Spinal cord (tissue), 10 donors: ENCODE measurements at places on chromosomes 4 and X. TPM values are rescaled to one million over a fixed set of nuclear protein-coding genes. Genes with fewer than 3 reads are reported as not detected.

Gene DCAF8L2
- not detected for total RNA-seq

Gene FAT1
- 213 TPM for total RNA-seq

Gene MCTS1
- 48.9 TPM for total RNA-seq

Gene TMEM156
- total RNA-seq = 2.5 TPM

Gene PABPC5
- 15.2 TPM for total RNA-seq

Gene BGN
- 40.2 TPM for total RNA-seq

DNA sequence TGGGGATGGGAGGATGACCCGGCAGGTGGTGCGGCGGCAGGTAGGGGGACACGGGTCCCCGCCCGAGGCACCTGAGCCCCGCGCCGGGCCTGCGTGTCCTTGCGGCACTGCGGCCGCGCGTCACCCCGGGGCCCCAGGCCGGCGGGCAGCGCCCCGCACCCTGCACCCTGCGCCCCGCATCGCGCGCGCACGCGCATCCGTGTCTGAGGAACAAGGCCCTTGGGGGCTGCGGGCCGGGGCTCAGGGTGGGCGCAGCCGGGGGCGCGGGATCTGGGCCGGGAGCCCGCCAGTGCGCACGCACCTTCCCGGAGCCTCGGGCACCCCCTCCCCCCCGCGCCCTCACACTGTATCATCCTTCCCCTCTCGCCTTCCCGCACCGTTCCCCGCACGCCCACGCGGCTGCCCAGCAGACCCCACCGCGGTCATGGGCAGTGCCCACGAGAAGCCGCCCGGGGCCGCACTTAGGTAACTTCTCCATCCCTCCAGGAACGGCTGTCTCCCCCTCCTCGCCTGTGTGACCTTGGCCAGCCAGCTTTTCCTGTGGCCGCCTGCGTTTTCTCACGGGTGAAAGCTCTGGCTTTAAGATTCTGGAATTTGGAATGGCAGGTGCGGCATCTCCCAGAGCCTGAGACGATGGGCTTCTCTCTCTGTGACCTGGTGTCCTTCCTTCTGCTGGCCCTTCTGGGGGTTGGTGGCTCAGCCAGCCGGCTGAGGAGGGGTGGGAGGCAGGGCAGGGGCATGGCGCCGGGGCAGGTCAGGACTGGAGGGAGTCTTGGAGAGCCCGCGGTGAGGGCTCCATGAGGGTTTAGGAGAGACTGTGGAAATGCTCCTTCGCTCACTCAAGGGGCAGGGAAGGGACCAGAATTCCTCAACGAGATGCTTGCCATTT, 748 bp downstream of the ATP2B3 start:
- no peak for DNase-seq
- H3K4me3 ChIP-seq = peak overlapping the region; percentile 4
- peaks cover 10% of the 10 kb centered on the region for H3K27me3 ChIP-seq
- peaks cover 26% of the 10 kb centered on the region for H3K4me1 ChIP-seq

DNA sequence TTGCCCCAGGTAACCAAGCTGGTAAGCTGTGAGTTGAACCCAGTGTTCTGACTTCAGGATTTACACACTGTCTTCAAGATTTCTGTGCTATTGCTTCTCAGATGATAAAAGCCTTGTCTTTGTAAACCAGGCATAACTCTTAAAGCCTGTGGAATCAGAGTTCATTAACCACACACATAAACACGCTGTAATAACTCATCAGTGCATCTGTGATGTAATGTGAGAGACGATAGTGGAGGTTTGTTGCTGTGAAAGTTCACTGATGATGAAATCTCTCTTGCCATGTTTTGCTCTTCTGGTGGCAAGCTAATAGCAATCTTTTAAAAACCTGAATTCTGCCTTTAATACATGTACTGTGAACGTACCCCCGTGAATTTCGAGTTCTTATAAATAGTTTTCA, 41.5 kb downstream of the CLCN4 start:
- no peak overlapping the region for H3K27ac ChIP-seq
- H3K36me3 ChIP-seq = no peaks in the 10 kb centered on the region
- H3K4me3 ChIP-seq = no peak overlapping the region
- H3K4me1 ChIP-seq = no peaks in the 10 kb centered on the region
- no peak for DNase-seq

DNA sequence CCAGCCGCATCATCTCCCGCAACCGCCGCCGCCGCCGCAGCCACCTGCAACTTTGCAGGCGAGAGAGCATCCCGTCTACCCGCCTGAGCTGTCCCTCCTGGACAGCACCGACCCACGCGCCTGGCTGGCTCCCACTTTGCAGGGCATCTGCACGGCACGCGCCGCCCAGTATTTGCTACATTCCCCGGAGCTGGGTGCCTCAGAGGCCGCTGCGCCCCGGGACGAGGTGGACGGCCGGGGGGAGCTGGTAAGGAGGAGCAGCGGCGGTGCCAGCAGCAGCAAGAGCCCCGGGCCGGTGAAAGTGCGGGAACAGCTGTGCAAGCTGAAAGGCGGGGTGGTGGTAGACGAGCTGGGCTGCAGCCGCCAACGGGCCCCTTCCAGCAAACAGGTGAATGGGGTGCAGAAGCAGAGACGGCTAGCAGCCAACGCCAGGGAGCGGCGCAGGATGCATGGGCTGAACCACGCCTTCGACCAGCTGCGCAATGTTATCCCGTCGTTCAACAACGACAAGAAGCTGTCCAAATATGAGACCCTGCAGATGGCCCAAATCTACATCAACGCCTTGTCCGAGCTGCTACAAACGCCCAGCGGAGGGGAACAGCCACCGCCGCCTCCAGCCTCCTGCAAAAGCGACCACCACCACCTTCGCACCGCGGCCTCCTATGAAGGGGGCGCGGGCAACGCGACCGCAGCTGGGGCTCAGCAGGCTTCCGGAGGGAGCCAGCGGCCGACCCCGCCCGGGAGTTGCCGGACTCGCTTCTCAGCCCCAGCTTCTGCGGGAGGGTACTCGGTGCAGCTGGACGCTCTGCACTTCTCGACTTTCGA, 654 bp downstream of the ATOH1 start:
- peak overlapping the region; percentile 42 for H3K4me3 ChIP-seq
- peaks cover 28% of the 10 kb centered on the region for H3K4me1 ChIP-seq
- H3K27ac ChIP-seq = no peak overlapping the region

- no peaks in the 10 kb centered on the region for H3K27me3 ChIP-seq
- no peak overlapping the region for H3K27ac ChIP-seq
- no peaks in the 10 kb centered on the region for H3K4me1 ChIP-seq
Measured at GRCh38 chr4:83731609-83732008, 195.7 kb downstream of the GPAT3 start.

DNA sequence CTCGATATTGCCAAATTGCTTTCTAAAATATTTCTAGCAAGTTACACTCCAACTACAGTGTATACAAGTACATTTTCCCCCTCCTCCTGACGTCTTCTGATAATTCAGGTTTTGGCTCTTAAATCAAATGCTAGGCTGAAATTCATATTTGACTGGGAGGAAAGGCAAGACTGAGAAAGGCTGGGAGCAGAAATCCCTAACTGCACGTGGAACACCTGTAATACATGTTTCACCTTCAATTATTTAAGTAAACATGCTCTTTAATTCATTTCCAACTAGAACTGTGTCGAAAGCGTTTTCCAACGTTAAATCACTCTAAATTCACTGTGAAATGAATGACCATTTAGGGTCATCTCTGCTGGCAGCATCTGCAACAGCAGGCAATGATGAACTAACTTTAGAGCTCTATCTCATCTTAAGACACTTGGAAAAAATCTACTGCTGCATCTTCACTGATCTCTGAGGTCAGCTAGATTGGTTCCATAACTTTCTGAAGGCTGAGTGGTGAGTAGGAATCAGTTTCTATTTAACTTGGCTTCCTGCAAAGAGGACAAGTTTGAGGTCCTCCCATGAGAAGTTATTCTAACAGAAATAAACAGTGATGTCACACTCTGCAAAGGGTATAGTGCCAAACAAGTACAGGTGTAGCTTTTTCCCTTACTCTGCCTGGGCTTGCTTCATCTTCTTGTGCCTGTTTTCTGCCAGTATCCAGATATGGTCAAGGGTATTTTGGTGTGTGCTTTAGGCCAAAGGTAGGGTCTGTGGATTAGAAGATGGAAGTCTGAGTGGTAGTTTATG, 144.3 kb upstream of the PAK3 start:
- H3K27me3 ChIP-seq = peaks cover 9% of the 10 kb centered on the region
- no peak overlapping the region for H3K4me3 ChIP-seq
- H3K27ac ChIP-seq = no peak overlapping the region
- no peak for DNase-seq

- DNase-seq = peak; percentile 43
- no peaks in the 10 kb centered on the region for H3K36me3 ChIP-seq
- H3K27ac ChIP-seq = no peak within 1 kb of the TSS
Measured at GRCh38 chr4:54657551-54658251, at the start of gene KIT. KIT (plus strand) TSS chr4:54657957; CDS start chr4:54658015, 58 bp downstream.

DNA sequence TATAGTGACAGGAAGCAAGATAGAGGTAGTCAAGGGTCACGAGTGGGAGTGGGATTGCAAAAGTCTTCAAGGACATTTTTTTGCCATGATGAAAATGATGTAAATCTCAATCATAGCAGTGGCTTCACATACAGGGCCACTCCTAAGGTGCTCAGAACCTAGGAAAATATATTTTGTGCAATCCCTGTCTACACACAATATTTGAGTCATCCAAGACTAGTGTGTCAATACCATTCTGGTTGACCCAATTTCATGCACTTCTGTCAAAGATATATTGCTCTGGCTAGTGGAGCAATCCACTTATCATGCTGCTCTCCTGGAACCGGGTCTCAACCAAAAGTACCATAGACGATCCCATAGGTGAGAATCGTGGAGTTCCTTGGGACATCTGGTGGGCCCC, 24.2 kb upstream of the XPNPEP2 start:
- no peaks in the 10 kb centered on the region for H3K36me3 ChIP-seq
- H3K27me3 ChIP-seq = no peaks in the 10 kb centered on the region
- no peak overlapping the region for H3K4me3 ChIP-seq
- H3K4me1 ChIP-seq = no peaks in the 10 kb centered on the region

- H3K4me3 ChIP-seq = no peak overlapping the region
- no peak for DNase-seq
- H3K36me3 ChIP-seq = peaks cover 9% of the 10 kb centered on the region
- H3K27ac ChIP-seq = no peak overlapping the region
Measured at GRCh38 chrX:150517303-150517910, 51.0 kb upstream of the MTM1 start.

DNA sequence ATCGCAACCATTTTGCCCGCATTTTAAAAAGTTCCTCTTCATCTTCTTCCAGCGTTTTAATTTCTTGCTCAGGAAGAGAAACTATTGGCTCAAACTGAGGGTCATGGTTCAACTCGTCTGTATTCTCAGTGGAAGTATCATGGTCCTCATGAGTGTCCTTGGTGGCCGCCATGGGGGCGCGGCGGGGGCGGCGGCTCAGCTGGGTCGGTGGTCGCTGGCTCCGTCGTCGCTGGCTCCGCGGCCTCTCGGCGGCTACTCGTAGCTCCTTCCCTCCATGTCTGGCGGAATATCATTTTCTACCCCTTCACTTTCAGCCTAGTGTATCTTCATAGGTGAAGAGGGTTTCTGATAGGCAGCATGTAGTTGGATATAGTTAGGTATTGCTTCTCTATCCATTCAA, 492.0 kb upstream of the MAGEB18 start:
- no peaks in the 10 kb centered on the region for H3K36me3 ChIP-seq
- no peaks in the 10 kb centered on the region for H3K27me3 ChIP-seq
- H3K27ac ChIP-seq = no peak overlapping the region
- H3K4me3 ChIP-seq = no peak overlapping the region

DNA sequence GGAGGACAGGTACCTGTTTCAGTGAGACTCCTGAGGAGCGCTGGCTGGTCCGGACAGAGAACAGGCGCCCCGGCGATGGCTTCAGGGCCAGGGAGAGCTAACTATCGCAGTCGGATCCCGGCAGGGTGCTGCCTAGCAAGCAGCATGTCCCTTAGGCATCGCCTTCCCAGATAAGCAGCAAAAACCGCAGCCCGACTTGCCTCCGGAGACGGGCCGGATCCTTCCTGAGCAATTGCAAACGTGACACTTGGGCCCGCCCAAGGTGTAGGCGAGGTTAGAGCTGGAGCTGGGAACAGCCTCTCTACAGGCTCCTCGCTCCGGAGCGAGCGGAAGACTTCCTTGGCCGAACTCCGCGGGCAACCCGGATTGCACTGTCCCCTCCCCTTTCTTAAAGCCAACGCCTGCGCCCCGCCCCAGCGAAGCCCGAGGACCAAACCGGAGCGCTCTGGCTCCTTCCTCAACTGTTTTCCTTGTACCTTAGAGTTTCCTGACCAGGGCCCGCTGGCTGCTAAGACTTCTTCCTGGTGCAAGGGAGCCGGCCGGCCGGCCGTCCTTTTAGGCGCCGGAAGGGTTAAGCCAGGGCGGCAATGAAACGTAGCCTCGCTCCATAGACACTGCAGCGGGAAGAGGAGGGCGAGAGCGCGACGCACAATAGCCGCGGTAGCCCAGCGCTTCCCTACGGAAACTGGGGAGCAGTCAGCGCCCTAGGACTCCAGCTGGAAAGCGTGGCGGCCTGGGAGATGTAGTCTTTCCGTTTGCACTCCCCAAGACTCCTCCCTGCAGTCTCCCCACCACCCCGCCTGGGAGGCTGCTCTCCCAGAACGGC, at the start of gene OPHN1:
Gene OPHN1, minus strand, starts transcription at position 341 of the 826 bp plus-strand sequence. CDS start 475 bp downstream, outside the sequence.
- H3K27me3 ChIP-seq = no peaks in the 10 kb centered on the region
- peak within 1 kb of the TSS; percentile 79 for H3K4me3 ChIP-seq
- no peaks in the 10 kb centered on the region for H3K36me3 ChIP-seq
- H3K27ac ChIP-seq = peak within 1 kb of the TSS; percentile 93
- H3K4me1 ChIP-seq = no peaks in the 10 kb centered on the region
- peak; percentile 90 for DNase-seq
